Activated naive CD4-positive, alpha-beta T cell treated with anti-CD3 and anti-CD28 coated beads, Interleukin-2, amount 50 U/mL, for 72 hours (primary cell): ENCODE measurements at places on chromosomes 4 and X. TPM values are rescaled to one million over a fixed set of nuclear protein-coding genes. Genes with fewer than 3 reads are reported as not detected.
A peak's percentile ranks its signal among the peaks of the same experiment; 100 is the strongest.

DNA sequence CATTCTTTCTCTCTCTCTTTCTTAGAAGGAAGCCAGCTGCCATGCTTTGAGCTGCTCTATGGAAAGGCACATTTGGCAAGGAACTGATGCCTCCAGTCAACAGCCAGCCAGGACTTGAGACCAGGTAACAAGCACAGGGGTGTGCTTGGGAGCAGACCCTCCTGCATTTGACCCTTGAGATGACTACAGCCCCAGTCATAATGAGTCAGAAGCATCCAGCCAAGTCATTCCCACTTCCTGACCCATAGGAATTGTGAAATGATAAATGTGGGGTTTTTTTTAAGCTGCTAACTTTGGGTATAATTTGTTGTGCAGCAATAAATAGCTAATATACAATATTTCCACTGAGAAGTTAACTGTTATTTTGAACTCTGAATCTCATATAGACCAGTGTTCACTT, 446.9 kb downstream of the GRXCR1 start:
- DNase-seq: no peak

DNA sequence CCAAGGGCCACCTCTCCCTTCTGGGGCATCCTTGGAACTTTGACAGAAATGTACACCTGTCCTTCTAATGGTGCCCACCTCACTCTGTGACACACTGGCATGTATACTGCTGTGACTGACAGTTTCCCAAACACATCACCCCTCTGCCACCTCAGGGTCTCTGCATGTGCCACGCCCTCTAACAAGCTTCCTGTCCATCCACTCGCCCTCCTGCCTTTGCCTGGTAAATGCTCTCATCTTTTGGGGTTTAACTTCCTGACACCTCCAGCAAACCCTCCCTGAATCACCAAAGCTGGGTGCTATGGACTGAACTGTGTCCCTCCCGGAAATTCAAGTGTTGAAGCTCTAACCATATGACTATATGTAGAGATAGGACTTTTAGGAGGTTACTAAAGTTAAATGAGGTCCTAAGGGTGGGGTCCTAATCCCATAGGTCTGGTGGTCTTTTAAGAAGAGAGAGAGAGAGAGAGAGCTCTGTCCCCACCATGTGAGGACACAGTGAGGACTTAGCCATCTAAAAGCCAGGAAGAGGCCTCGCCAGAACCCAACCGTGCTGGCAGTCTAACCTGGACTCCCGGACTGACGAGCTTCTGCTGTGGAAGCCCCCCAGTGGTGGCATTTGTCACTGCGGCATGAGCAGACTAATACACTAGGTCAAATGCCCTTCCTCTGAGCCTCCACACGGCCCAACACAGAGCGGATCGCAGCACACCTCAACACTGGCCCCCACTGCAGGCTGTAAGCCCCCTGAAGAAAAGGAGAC, 95.6 kb downstream of the AFAP1 start:
- DNase-seq: no peak

- no peak for DNase-seq
Measured at GRCh38 chr4:26520728-26521450, 30.6 kb upstream of the CCKAR start.

ERVMER34-1 gene
- total RNA-seq: 0.19 TPM

PABPC5 gene
- total RNA-seq: not detected

GRCh38 chr4:22881411-22881810, 188.7 kb downstream of the GBA3 start:
- DNase-seq: no peak

GABRB1 gene
- not detected for total RNA-seq

MID1 gene
- total RNA-seq: 2.7 TPM

DNA sequence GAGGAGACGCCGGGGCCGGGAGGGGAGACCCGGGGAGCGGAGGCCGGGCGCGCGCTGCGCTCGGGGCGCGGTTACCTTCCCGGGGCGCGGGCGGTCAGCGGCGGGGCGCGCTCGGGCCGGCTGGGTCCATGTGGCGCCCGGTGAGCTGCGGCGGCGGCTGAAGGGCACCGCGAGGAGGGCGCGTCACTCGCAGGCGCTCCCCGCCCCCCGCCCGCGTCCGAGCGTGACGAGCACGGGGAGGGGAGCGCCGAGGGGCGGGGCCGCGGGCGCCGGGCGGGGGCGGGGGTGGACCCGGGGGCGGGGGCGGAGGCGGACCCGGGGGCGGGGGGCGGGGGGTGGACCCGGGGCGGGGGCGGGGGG, at the start of gene CPLX1:
TSS of gene CPLX1 (minus strand) at position 159 of the 360 bp plus-strand sequence. CDS start 1,607 bp downstream, outside the sequence.
- no peak for DNase-seq

GRCh38 chr4:1720163-1720983, 750 bp downstream of the TMEM129 start:
- peak; percentile 57 for DNase-seq

GRCh38 chrX:135639066-135639780, 74.2 kb upstream of the CT45A1 start:
- DNase-seq: no peak

- DNase-seq: no peak
Measured at GRCh38 chrX:130539721-130540321, 138.0 kb downstream of the RBMX2 start.

GRCh38 chr4:136858903-136859302, 673.4 kb downstream of the PCDH18 start:
- DNase-seq: no peak

DNA sequence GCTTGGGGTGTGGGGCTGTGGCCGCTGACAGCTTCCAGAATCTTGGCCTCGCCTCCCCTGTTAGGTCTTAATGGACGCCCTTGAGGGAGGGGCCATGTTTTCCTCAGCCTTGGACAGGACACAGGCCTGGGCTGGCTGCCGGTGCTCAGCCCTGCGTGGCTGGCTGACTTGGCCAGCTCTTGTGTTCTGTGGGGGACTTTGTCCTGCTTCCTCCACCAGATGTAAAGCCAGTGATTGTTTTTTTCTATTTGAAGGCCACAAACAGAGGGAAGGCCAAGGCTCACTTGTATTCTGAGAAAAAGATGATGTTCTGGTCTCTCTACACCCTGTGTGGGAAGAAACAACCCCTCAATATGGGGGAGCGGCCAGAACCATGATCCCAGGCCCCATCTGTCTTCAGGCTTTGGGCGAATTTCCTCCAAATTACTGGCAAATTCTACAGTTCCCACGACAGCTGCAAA, 71.3 kb downstream of the HTRA3 start:
- no peak for DNase-seq

DNA sequence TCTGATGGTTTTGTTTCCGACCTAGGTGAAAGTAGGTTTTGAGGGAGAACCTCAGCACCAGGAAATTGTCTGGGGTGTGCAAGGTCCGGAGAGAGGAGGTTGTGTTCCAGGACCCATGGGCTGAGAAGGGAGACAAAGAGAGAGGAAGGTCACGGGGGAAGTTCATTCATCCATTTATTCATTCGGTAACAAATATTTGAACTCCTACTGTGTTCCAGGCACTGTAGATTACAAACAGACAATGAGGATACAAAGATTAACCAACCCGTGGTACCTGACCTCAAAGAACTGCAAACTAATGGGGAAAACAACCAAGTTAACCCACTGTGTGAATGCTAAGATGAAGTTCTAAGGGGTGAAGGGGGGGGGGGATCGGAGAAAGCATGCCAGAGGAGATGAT, 1.8 kb upstream of the GPC3 start:
- no peak for DNase-seq

GLRB gene
- total RNA-seq: not detected

SCML2 gene
- 5.3 TPM for total RNA-seq

DNA sequence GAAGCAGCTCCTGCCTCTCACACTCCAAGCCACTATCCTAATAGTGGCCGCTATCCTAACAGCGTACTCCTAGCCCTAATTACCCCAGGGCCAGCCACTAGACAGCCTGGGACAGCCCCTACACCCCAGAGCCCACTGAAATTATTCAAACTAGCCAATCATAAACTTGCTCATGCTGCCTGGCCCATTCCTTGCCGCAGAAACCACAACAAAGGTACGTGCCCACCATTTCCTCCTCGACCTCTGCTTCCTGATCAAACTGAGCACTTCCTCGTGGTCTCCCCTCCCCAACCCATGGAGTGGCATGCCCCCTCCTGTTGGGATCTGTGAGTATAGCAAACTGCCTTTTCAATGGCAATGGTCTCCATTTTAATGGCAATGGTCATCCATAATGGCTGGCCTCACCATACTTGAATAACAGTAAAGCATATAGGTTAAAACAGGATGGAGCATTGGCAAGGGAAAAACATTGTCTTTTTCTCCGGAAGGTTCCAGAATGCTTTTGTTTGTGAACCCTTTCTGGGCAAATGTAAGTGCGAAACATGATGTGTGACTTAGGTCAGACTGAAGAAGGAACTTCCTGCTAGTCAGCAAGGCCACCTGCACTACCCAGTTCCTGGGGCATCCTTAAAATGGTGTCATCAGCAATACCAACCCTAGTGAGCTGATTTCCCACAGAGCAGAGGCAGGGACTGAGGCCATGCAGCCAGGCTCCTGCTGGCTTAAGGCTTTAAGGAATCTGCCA, 107.1 kb upstream of the ATP6AP2 start:
- DNase-seq: no peak

MAGEB2 gene
- not detected for total RNA-seq

DNA sequence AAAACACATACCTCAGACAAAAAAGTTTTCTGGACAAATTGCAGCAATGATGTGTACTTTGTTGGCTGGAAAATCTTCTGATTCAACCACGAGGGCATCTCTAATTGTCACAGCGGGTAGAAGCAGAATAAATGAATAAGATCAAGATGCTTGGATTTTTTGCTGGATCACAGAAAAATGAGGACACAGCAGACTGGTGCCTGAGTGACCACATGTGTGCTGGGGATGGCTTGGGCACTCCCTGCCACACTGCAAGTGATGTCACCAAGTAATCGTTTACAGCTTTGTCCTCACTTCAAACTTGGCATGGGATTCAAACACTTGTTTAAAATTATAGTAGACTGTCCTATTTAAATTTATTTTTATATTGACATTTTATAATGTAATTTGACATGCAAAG, 557.0 kb downstream of the SPRY1 start:
- DNase-seq: no peak

DNA sequence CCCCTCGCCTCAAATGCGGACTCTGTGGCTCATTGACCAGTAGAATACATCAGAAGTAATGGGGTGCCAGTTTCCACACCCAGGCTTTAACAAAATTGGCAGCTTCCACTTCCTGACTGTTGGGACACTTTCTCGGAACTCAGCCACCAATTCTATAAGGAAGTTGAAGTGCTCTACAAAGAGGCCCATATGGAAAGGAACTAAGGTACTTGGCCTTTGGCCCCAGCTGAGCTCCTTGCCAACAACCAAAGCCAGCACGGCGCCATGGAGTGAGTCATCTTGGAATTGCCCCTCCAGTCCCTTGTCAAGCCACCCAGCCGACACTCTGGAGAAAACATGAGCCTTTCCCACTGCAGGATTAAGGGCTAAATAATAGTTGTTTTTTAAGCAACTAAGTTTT, 262.2 kb upstream of the INTU start:
- DNase-seq: no peak

GRCh38 chrX:93419642-93420041, 253.7 kb downstream of the NAP1L3 start:
- DNase-seq: no peak

DNA sequence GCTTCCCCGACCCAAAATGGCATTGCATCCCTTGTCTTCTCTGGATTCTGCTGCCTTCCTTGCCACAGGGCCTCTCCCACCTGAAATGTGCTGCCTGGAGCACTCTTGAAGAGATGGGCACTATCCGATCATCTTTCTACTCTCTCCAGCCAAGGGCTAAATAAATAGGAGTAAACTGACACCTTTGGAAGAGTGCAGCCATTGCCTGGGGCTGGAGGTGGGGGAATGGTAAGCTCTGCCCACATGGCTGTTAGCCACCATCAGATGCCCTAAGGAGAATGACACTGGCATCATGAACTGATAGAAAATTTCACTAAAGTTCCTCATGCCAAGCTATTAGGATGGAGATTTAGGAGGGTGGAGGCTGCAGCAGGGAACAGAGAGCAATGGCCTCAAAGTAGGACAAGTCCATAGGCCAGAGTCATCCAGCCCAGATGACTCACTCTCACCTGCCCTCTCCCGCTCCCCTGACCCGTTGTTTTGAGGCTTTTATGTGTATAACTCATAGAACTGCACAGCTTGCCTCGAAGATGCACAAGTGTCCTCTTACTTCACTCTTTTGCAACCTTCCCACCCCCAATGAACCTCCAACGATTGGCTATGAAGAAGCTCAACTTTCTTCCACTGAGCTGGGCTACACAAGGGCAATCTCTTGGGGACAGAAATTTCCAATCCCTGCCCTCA, 822 bp upstream of the PFKFB1 start:
- DNase-seq: no peak

GDI1 gene
- total RNA-seq: 96.4 TPM

DNA sequence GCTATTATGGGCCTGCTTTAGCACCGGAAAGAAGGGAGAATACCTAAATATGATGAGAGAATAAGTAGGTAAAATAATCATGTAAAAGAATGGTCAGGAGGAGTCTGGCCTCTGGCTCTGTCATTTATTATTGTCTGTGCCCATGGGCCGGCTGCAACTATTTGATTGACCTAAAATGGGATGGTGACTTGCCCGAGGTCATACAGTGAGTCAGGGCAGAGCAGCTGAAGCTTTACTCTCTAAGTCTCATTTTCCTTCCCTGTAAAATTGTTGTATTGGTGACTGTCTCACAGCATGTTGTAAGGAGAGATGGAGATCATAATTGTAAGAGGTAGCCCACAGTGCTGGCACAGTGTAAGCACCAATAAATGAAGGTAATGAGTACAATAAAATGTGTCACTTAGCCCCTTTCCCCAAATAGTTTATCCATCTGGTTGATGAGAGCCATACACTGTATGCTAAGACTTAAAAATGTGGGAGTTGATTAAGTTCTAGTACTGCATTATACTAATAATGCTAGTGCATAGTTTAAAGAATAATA, 39.6 kb downstream of the RUFY3 start:
- no peak for DNase-seq

SULT1B1 gene
- total RNA-seq: 2.4 TPM

NAA11 gene
- not detected for total RNA-seq

STPG2 gene
- total RNA-seq: 0.19 TPM

GRCh38 chr4:73916172-73916925, 47.2 kb downstream of the CXCL1 start:
- DNase-seq: no peak

- DNase-seq: no peak
Measured at GRCh38 chr4:82623121-82623683, 61.4 kb upstream of the TMEM150C start.

TECRL gene
- not detected for total RNA-seq

DNA sequence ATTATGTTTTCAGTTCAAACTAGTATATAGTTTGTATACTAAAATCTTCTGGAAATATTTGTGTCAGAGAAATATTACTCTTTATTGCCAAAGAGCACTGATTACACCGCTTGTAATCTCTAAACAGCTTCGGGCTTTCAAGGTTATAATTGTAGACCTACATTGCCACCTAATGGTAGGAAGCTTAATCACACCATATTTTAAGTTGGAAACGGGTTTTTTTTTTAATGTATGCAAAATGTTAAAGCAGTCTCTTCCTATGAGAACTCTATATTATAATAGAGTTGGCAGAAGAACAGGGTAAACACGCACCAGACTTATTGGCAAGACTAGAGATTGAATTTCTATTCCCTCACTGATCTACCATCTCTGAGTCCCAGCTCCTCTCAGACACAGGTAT, 19.5 kb upstream of the NFXL1 start:
- no peak for DNase-seq
